Activated T-cell treated with anti-CD3 and anti-CD28 coated beads for 24 hours (primary cell): ENCODE measurements at places on chromosomes 12 and 14.

GRCh38 chr12:113056631-113057488 lies at the start of gene DTX1:
TSS of gene DTX1 (plus strand) at chr12:113056730. CDS start at chr12:113058193, 1,463 bp downstream.
- peak; percentile 13 for DNase-seq

GRCh38 chr14:68376067-68376779 lies 416.6 kb downstream of the ZFP36L1 start:
- DNase-seq = no peak

GRCh38 chr14:99679543-99679942 lies 4.6 kb upstream of the CYP46A1 start:
- DNase-seq = no peak

DNA sequence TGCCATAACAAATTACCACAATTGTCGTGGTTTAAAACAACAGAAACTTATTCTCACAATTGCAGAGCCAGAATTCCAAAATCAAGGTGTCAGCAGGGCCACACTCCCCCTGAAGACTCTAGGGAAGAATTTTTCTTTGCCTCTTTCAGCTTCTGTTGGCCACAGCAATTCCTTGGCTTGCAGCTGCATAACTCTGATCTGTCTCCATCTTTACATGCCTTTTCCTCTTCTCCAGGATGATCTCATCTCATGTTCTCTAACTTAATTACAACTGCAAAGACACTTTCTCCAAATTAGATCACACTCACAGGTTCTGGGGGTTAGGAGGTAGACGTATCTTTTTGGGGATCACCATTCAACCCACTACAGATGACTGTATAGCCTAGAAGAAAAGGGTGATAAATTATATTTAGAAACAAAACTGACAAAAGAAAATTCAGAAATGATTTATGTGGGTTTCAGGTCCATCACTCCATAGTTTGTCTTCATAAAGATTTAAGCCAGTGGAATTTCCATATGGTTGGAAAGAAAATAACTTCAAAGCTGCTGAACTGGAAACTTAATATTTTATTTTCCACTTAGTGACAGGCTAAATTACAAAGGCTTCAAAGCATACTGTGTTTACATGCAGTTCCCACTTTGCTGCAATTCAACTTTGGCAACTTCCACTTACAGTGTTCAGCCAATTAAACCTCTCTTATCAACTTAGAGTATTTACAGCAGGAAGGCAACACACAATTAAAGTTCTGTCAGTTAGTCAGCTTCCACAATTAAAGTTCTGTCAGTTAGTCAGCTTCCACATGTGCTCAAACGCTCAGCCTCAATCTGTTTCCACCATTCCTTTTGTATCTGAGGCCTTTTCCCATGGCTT lies 213.3 kb downstream of the EPS8 start:
- no peak for DNase-seq

DNA sequence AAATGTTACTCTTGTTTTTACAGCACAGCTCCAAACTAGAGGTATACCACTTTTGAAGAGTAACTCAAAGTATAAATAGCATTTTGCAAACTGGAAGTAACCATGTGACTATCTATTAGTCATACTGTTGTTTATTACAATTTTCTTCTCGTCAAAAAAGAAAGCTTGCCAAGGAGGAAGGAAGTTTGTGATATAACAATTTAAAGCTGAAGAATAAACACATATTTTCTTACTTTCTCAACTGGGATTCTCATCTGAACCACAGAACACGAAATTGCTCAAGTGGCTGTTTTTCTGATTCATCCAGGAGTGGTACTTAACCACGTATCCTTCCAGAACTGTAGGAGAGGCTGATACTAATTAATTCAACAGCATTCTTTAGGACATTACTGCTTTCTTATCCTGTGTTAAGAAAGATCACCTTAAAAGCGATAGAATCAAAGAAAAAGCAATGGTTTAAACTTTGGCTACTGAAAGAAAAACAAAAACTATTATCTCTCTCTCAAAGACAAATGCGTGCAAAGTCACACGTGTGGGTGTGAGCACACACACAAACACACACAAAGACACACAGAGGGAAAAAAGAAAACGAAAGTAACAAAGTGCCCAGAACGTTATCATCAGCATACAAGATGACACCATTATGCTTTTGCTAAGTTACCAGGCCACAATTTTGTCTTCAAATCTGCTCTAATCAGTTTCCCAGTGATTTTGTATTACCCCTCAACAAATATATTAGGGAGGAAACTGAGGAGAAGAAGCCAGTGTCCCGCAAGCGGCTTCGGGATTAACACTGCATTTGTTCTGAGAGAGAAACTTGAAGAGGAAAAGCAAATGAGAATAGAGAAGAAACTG lies at the start of gene CLEC2B:
TSS of gene CLEC2B (minus strand) at position 48 of the 855 bp plus-strand sequence.
- DNase-seq = no peak

- no peak for DNase-seq
Measured at GRCh38 chr14:91516663-91517388, 6.7 kb upstream of the PPP4R3A start.

DNA sequence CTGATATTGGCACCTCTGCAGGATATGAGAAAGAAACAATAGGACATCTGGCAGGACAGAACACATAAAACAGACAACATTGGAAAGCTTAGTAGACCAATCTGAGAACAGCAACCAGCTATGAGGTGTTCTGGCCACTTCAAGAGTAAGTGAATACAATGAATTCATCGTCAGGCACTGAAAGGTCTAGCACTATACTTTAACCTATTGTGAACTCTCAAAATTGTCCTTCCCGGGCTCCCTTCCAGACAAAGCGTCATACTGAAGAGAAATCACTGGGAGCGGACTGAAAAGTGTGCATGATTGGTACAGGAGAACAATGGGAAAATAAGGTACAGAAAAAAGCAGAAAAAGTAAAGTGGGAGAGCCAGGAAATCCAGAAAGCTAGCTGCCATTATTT lies 75.8 kb downstream of the LRP6 start:
- no peak for DNase-seq
